ENCODE measurements at places on chromosomes 12 and 14.
A peak's percentile ranks its signal among the peaks of the same experiment; 100 is the strongest.

GRCh38 chr14:75132382-75133086, 5.7 kb upstream of the NEK9 start:
- peak; percentile 48 for DNase-seq

DNA sequence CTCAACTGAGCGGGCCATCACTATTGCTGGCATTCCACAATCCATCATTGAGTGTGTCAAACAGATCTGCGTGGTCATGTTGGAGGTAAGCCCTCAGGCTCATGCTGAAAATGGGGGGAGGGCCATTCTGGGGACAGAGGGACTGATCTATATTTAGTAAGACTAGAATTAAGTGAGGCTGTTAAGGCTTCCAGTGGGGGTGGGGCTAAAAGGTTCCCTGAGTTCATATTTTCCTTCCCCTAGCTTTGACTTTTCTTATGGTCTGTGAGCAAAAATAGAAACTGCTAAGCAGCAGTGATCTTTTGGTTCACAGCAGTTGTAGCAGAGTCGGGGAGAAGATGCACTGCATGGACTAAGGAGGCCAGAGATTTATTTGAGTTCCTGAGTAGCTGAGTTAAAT, 9.2 kb downstream of the PCBP2 start:
- DNase-seq, result no peak

- peak; percentile 64 for DNase-seq
Measured at GRCh38 chr14:24080888-24081738, 9.8 kb downstream of the CPNE6 start.

GRCh38 chr12:29428633-29429032, 47.7 kb upstream of the ERGIC2 start:
- no peak for DNase-seq

DNA sequence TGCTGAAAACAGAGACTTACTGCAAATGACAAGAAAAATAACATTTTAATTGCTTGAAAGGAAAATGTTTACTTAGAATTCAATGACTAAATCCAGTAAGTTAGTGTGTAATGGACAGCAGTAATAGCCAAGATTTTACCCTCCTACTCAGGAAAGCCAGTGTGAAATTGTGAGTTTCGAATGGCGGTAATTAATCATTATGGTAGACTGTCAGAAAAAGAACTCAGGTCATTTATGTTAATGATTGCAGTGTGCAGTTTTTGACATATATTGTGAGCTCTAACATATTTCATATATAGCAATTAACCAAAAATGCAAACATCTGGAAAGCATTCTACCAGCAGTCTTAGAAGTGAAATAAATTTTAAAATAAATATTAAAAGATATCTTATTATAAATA, 60.3 kb downstream of the PDZRN4 start:
- DNase-seq, result no peak

DNA sequence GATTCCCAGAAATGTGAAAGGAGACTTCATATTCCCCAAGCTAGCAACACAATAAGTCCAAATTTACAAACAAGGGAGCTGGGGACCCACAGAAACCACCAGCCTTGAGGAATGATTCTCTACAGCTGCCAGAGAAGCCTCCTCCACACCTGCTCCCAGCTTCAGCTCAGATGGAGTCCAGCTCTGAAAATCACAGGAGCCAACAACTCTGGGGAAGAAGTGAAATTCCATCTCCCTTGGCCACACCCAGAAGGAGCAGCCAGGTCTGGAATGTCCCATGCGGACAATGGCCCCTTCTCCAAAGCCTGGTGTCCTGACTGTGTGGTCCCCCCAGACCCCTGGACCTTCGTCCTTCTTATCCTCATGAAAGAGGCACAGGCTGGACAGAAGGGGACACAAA, 45.4 kb downstream of the SYNE3 start:
- DNase-seq, result no peak

DNA sequence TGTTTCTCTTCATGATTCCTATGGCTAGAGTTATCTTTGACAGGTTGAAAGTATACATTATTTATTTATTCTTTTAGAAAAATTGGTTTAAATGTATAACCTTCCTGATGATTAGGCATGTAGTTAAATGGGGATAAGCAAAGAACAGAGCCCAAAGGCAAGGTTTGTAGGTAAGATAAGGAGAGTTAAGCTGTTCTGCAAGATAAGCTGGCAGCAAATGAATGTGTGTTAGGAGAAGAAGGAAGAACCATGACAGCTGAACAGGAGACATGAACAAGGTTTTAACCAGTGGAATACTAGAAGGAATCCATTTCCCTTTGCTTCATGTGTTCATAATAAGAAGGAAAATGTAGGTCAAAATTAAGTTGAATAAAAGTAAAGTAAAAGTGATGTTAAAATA, 1330.1 kb upstream of the USP15 start:
- DNase-seq, result no peak

GRCh38 chr12:28223025-28223554, 32.8 kb downstream of the CCDC91 start:
- no peak for DNase-seq

GRCh38 chr12:56632701-56633467, 2.8 kb upstream of the BAZ2A start:
- DNase-seq, result no peak

- no peak for DNase-seq
Measured at GRCh38 chr14:88933191-88933590, 108.7 kb downstream of the TTC8 start.

DNA sequence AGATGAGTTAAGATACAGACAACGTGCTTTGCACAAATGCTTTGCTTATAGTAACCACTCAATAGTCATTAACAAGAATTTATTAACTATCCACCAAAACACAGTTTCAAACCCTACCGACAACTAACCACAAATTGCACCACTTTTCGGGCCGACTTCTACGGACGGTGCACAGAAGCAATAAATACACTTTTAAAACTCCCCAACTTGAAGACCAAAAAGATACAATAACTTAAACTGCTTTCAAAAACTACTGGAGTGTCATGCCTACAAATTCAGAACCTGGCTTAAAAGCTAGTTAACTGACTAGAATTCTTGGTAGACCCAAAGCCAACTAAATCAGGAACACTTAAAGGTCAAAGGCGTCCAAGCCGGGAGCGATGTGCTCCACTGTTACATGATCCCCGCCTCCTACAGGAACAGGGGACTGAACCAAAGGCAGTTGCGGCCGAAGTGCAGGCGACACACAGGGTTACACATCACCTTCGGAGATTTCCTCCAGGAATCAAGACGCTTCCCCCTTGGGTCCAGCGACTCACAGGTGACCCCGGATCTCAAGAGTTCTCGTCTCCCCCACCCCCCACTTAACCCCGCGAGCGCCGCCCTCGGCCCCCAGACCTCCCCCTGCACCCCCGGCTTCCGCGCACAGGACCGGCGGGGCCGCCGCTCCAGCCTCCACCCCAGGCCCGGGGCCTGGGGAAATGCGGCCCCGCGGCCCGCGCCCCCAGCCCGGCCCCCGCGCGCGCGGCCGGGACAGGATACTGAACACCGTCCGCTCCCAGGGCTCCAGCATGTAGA, 507 bp downstream of the SPTSSA start:
- peak; percentile 5 for DNase-seq

DNA sequence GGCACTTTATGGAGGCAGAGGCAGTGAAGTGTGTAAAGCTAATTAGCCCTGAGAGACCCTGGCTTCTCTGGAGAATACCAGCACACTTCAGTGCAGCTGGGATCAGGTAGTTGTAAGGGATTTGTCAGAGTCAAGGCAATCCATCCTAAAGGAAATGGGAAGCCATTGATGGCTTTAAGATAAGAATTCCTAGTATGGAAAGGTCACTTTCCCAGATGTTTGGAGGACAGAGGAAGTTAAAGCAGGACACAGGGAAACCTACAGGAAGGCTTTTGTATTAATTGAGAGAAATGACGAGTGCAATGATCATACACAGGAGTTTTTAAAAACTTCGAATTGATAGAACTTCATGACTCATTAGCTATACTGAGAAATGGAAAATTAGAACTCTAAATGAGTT, 254.4 kb downstream of the SLC16A7 start:
- DNase-seq, result no peak

DNA sequence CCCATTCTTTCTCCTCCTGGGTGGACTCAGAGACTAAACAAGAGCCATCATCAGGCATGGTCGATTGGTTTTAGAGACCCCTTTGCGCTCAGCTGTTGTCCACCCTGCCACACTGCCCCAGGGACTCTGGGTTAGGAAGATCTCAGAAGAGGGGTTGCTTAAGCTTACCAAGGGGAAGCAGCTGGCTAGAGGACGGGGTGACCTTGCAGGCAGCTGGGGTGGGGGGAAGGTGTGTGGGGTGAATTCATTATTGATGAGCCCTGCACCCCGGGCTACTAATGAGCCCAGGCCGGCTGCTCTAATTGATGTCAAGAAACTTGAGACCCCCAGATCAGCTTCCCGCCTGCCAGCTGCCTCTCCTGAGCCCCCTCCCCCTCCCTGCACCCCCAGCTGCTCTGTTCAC, 8.7 kb upstream of the ZNF385A start:
- no peak for DNase-seq

DNA sequence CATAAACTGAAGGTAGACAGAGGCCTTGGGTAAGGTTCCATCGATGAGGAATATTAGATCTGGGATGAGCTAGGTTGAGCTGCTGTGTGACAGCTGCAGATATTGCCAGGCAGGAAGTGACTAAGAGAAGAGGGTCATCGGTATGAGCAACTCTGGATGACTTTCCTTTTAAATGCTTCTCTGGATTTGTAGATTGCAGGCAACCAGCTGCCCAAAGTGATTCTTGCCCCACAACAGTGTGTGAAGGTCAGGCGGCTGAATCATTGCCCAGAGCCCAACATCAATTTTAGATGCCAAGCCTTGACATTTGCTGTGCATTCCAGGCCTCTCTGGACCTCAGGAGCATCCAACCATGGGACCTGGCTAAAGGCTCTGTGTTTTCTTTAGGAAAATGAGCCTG, 255.9 kb downstream of the DPF3 start:
- no peak for DNase-seq

DNA sequence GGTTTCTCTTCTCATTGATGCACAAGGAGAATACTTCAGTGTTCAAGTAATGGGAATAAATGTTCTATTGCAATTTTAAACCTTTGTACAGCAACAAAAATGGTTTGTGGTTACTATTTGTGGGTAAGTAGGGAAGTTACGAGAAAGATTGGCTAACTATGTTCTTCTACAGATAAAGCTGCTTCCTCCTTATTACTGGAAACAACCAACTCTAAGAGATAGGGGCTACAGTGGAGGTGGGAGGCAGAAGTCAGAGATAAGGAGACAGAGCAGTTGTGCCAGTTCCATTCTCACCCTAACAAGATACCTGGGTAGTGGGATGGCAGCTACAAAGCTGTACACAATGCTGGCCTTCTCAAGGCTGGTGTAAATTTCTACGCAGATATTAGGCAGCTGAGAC, 16.2 kb downstream of the NOXRED1 start:
- DNase-seq, result no peak

DNA sequence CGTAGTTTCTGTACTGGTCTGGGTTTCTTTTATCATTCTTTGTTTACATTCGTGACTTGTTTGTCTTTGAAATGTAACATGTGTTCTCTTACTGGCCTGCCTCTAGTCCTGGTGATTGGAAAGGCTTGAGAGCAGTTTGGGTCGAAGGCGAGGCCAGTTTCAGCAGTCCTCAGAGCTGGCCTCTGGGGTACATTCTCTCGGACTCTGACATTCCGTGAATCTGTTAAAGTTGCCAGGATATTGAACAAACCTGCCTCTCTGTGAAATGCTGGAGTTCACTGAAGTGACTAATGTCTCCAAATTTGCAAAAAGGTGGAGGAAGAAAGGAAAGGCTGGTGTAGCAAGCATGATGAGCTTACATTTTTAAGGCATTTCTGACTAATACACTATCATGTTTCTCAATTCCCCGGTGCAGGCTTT, 1.5 kb downstream of the PLEKHA5 start:
- no peak for DNase-seq

GRCh38 chr12:130164936-130165335, 2.7 kb downstream of the FZD10 start:
- DNase-seq, result no peak

DNA sequence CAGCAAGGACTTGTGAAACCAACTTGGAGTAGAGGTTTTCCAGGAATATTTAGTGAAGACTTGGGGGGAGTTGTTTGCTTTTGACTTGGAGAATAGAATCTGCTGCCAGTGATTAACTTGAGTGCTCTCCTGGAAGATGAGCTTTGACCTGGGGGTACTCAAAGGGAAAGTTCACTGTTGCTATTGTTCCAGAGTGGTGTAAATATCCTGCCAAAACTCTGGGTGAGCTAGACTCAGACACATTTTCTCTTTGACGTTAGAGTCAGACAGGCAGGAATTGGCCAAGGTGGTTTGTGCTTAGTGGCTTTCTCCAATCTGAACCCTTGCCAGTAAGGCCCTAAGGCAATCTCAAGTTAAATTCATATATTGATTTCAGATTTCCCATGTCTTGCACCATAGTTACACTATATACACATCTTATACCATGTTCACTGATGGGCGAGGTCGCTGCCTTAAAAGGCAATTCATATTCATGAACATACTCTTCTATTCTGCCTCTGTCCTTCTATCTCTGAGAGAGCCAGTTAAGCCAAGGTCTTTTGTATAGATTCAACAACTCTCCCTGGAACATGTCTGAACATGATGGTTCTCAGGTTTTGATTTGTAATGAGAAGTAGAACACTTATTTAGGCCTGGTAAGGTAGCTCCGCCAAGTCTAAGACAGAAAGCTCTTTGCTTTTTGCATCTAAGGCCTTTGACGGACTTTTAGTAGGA, 204.6 kb upstream of the SLC38A2 start:
- DNase-seq, result no peak

GRCh38 chr12:130588696-130589539, 127.2 kb downstream of the RIMBP2 start:
- DNase-seq, result no peak

GRCh38 chr12:104177663-104178501, 37.7 kb upstream of the TXNRD1 start:
- DNase-seq, result no peak

GRCh38 chr14:91265404-91265803, 20.9 kb upstream of the GPR68 start:
- DNase-seq, result no peak

DNA sequence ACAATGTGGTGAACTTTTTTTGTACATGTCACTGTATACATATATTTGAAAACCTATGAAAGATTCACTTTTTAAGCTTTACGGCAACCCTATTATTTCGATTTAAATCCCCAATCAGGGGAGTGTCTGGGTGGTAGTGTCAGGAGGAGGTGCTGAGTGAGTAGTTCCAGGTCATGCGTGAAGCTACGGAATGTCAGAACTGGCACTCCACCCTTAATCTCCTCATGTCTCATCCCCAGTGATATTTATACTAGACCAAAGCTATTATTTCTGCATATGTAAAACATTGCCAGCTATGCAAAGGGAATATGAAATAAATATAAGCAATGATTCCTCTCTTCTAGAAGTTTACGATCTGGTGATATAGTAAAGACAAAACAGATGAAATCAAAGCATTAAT, 12.3 kb downstream of the NR1H4 start:
- DNase-seq, result no peak

- no peak for DNase-seq
Measured at GRCh38 chr14:104787736-104788135, 7.8 kb downstream of the AKT1 start.

- no peak for DNase-seq
Measured at GRCh38 chr12:47773858-47774580, 981 bp downstream of the SLC48A1 start.

- DNase-seq, result no peak
Measured at GRCh38 chr12:3527181-3527580, 36.2 kb downstream of the PRMT8 start.

- no peak for DNase-seq
Measured at GRCh38 chr14:59274991-59275391, 86.5 kb downstream of the DAAM1 start.

- no peak for DNase-seq
Measured at GRCh38 chr12:115260762-115261675, 577.0 kb upstream of the TBX3 start.
